ENCODE measurements at places on chromosomes 1 and 21.

- no peak for DNase-seq
Observed at GRCh38 chr1:8970870-8971337, 25.2 kb downstream of the CA6 start.

- no peak for DNase-seq
Observed at GRCh38 chr21:30924146-30924700, 42.8 kb upstream of the KRTAP11-1 start.

DNA sequence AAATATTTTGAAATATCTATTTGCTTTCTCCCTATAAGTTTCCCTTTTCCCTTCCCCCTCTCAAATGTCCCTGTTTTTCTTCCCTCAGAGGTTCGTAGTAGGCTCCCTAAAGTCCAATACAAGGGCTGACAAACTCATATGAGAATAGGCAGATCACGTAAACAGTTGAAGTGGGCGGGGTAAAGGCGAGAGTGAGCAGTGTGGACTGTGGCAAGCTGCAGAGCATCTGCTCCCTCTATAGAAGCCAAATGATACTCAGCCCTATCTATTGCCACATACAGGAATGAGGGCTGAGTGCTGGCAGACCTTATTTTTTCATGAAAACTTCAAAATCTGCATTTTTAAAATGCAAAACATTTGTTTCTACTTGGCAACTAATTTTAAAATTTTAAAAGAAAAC is 26.3 kb downstream of the PRDX6 start:
- no peak for DNase-seq

- no peak for DNase-seq
Observed at GRCh38 chr1:179663810-179664209, 72.2 kb downstream of the TDRD5 start.

- DNase-seq = no peak
Observed at GRCh38 chr1:228956864-228957263, 221.6 kb downstream of the RHOU start.

GRCh38 chr1:185581961-185582725 is 152.0 kb upstream of the HMCN1 start:
- no peak for DNase-seq

- no peak for DNase-seq
Observed at GRCh38 chr1:151474745-151475144, 15.5 kb upstream of the POGZ start.

DNA sequence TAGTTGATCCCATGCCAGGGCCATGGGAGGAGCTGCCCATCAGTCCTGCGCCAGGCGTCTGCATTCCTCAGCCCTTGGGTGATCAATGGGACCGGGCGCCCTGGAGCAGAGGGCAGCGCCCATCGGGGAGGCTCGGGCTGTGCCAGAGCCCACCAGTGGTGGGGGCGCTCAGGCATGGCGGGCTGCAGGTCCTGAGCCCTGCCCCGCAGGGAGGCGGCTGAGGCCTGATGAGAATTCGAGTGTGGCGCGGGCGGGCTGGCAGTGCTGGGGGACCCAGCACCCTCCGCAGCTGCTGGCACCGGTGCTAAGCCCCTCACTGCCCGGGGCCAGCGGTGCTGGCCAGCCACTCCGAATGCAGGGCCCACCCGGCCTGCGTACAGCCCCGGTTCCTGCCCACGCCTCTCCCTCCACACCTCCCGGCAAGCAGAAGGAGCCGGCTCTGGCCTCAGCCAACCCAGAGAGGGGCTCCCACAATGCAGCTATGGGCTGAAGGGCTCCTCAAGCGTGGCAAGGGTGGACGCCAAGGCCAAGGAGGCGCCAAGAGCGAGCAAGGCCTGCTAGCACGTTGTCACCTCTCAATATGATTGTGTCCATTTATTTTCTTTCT is 238.1 kb upstream of the OLFM3 start:
- no peak for DNase-seq

DNA sequence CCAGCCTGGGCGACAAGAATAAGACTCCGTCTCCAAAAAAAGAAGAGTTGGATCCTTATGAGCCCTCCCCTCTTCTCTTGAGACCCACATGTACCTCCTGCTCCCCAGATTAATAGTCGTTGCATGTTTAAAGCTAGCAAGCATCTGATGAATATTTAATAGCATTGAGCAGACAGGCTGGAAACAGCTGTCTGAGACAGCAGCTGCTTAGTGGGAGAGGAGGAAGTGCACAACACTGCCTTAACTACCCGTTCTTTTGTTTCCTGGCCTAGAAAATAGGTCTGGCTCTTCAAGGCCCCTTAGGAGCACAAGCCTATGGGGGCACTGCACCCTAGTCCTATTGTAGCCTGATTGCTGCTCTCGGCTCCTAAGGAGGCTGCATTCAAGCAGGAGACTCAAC is 17.3 kb upstream of the TMEM39B start:
- DNase-seq = no peak

DNA sequence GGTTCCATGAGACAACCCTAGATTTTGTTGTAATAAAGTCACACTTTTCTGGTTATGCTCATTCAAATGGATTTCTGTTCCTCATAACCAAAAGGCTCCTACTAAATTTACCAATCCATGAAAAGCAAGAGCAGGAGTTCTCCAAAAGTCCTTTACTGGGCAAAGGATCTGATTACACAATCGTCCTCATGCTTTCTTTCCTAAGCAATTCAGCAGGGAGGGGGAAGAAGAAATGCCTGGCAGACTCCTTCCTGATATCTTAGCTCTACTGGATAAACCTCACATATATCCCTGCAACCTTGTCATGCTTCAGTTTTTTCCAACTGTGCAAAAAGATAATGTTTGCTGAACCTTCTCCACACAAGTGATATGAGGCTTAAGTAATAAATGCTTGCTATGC is 67.6 kb upstream of the GUCA2B start:
- no peak for DNase-seq

DNA sequence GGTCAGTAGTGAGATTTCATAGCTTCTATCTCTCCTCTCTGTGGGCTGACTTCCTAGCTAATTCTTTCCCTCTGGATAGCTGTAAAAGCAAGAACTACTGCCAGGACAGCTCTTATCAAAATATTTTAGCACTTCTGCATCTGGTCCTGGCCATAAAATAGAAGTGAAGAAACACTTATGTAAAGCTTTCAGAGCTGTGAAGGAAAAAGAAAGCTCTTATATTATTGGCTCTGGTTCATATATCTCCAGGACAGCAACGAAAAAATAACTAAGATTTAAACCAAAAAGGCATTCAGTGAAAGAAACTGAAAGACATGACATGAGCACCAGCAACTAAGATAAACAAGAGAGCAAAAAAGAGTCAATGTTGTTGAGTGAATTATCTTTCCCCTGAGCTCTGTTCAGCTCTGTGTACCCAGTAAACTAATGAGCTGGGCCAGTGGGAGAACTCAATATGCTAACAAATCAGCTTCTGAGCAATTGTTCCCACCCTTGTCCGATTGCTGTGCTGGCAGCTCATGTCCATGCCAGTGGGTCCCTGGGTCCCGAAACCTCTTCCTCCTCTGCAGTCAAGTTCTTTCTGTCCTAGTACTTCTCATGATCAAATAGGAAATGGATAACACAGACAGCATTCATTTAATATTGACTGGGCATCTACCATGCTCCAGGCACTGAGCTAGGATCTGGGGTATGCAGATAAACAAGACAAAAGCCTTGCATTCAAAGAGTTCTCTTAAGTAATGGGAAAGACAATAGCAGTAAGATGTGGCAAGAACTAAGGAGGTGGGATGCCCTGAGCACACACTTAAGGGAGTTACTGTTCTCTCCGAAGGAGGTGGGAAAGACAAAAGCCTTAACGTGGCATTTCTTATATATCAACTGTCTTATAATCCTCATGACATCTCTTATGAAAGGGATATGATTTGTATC is 45.3 kb upstream of the MAN1A2 start:
- no peak for DNase-seq

DNA sequence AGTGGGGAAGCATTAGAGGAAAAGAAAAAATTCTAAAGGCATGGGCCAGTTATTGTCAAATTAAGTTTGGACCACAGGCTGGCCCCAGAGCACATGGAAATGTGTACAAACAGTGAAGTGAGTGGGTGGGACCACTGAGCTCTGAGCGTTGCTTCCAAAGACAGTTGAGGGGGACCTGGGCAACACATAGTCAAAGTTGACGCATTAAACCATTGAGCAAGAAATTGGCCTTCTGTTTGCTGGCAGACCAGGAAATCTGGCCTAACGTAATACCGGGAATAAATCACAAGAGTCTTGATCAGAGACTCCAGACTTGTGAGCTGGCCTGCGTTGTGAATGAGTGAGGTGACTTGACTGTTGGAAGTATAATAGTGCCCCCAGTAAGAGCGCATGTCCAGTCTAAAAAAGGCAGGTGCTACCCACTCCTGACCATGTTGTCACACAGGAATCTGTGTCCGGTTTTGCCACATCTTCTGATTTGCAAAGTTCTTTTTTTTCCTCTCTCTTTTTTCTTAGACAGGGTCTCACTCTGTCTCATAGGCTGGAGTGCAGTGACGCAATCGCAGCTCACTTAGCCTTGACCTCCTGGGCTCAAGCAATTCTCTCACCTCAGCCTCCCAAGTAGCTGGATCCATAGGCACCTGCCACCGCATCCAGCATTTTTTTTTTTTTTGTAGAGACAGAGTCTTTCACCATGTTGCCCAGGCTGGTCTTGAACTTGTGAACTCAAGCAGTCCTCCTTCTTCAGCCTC is 10.7 kb downstream of the EPHB2 start:
- DNase-seq = no peak

DNA sequence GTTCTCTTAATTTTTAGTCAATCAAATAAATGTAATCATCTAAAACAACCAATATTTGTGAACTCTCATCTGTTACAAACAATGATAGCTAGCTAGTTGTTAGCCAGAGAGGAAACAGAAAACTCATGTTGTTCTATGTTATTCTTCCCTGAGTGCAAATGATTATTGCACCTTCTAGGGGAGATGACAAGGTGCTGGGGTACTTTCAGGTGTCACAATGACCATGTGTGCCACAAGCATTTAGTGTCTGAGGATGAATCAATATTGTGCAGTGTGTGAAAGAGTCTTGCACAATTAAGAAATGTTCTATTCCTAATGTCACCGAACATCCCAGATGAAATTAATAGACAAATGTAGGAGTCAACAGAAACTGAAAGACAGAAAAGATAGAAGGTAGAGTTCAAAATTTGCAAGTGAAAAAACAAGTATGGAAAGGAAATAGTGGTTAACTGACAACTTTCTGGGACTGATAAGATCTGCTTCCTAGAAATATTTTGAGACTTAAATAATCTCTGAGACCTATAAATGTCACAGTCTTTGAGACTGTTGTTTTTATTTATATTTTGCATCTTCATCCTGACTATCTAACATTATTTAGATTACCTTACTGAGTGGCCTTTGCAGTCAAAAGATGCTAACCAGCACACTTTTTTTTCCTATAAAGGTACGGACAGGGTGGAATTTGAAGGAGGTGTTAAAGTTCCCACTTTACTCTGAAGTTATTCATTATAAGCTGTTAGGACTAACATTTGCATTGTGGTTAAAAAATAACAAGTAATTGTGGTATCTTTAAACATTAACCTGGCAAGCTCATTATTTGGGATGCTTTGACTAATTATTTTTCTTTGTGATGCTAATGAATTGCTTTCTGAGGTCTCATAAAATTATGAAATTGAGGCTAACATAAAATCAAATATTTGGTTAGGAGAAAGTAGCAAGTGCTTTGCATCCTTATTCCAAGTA is 21.6 kb upstream of the DPYD start:
- no peak for DNase-seq

All from T-helper 2 cell (primary cell).